NCI-H1092 treated with DMSO at 0.1 percent for 48 hours (cell line): ENCODE measurements at places on chromosomes 4 and X.

- no peak for DNase-seq
Observed at GRCh38 chr4:24594887-24595286, 10.5 kb upstream of the DHX15 start.

DNA sequence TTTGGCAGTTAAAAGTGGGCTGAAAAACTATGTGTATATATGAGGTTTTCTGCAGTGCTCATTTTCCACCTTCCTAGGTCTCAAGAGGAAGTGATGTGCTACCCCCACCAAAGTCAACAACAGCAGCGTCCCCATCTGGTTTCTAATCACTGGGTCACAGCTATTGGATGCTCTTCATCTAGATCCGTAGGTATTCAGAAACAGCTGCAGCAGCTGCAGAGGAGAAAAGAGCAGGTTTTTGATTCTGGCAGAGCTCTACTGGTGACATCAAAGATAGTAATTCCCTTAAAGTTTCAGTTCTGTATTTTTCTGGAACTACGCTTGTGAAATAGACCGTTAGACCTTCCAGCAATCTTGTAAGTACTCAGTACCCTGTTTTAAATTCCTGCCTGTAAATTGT lies 5.8 kb upstream of the GUCY2F start:
- no peak for DNase-seq

DNA sequence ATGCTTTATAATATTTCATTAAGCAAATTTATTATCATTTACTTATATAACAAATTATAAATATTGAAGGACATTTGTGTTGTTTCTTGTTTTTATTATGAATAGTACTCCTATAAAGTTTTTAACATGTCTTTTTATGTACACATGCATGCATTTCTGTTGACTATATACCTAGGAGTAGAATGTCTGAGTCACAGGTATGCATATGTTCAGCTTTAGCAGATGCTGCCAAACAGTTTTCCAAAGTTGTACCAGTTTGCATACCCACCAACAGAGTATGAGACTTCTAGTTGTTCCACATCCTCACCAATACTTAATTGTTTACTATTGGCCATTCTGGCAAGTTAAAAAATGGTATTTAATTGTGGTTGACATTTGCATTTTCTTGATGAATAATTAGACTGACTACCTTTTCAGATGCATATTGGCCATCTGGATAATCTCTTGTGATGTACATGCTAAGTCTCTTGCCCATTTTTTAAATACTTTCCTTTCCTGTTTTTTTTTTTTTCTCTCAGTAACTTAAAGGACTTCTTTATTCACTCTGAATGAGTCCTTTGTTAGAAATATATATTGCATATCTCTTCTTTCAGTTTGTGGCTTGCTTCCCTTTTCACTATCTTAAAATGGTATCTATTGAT lies 132.2 kb upstream of the TRIM2 start:
- no peak for DNase-seq

GRCh38 chrX:38941675-38942074 lies 140.4 kb downstream of the MID1IP1 start:
- DNase-seq: no peak

DNA sequence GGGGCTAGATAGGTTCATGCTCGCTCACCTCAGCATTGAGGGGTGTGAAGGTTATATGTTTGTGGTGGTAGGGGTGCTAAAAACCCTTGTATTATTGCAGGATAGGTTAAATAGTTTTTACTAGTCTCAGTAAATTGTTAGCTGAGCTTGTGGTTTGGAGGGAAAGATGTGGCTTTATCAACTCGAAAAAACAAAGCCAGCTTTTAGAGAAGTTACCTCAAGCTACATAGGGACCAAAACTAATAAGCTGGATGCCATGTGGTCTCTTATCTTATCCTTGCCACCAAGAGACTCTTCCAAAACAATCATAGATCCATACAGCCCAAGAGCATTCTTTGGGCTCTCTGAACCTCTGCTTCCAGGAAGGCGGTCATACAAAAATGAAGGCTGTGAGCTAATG lies 29.2 kb downstream of the MSN start:
- DNase-seq: no peak

- no peak for DNase-seq
Observed at GRCh38 chrX:47187106-47187677, 6.4 kb upstream of the UBA1 start.

GRCh38 chrX:150050387-150050786 lies 112.1 kb upstream of the EOLA2 start:
- no peak for DNase-seq

DNA sequence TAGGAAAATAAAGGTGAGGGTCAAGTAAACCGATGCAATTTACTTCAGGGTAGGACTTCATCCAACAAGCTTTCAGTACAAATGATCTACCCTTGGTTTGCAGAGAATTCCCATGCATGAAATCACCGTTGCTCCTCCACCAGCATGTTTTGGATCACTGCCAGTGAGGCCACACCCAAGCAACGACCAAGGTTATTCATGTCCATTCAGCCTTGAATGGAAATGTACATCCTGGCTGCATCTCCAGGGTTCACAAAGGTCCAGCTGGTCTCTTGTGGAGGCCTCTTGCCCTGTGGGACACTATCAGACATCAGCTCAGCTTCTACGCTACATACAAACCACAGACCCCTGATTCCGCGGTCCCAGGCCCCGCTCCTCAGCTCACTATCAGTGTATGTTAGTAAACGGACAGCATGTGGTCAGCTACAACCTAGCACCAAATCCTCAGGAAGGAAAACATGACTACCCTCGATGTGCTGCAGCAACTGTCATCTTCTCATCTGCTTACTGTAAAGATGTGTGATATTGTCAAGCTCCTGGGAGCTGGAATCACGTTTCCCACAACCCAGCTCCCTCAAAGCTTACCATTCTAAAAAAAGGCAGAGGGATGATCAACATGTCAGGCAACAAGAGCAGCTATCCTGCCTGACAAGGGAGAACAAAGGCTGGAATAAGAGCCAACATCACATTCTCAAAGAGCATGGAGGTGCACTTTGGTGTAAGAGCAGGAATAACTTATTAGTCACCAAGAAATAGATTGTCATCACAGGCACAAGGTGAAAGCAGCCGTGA lies 4.9 kb downstream of the LYAR start:
- no peak for DNase-seq

DNA sequence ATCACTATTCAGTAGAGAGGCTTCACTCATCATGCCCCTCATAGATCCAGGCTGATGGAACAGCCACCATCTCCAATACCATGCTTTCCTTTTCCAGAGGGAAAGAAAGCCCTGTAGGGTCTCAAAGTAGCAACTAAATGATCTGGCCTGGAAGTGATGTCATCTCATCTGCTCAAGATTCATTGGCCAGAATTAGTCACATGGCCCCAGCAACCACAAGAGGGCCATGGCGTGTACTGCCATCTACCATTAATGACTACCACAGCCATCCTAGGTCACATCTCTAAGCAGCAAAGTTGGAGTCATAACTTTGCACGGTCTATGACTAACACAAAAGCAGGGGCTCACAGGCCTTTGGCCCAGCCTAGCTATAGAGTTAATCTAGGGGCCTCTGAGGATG lies 194.8 kb downstream of the KIT start:
- DNase-seq: no peak

DNA sequence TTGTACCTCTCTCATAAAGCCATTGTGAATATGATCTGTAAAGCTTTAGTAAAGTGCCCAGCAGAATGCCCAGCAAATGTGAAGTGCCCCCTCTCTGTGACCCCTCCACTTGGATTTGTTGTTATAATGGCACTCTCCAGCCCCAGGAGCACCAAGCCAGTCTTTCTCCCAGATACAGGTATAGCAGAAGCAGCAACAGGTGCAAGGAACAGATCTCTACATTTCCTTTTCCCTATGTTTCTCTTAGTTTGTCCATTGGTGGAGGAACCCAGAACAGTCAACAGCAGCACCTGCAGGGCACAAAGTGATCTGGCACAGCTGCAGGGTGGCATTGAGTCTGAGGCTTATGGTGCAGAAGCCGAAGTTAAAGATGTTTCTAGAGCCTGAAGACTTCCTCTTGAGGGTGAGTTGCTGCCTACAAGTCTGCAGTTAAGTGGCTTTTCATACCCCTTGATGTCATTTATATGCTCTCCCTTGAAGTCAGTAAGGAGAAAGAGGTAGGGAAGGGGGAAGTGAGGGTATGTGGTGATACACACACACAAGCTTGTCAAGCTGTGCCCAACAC lies 16.1 kb upstream of the CXCL3 start:
- DNase-seq: peak; percentile 33

DNA sequence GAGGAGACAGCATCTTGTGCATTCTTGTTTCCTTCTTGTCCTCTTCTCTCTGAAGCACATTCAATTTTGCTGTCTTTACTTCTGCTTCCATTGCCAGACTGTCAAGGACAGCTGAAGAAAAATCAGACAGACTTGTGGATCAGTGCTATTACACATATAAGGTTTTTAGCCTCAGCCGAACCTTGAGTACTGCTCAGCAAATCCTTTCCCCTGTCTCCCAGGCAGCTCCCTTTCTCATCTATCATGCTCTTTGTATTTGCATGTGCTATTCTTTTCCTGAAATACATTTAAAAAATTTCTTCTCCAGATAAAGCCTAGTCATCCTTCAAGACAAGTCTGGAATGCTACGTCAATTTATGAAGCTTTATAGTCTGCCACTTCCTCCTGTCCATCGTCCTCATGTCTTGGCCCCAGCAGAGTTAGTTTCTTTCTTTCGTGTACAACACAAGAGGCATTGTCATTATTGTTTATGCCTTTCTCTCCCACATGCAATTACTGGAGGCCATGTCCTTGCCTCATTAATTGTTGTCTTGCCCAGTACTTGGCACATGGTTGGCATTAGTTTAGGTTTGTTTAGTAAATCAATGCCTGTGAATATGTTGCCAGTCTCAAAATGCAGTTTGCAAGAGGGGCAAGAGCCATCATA lies 45.1 kb downstream of the ADGRL3 start:
- DNase-seq: no peak

DNA sequence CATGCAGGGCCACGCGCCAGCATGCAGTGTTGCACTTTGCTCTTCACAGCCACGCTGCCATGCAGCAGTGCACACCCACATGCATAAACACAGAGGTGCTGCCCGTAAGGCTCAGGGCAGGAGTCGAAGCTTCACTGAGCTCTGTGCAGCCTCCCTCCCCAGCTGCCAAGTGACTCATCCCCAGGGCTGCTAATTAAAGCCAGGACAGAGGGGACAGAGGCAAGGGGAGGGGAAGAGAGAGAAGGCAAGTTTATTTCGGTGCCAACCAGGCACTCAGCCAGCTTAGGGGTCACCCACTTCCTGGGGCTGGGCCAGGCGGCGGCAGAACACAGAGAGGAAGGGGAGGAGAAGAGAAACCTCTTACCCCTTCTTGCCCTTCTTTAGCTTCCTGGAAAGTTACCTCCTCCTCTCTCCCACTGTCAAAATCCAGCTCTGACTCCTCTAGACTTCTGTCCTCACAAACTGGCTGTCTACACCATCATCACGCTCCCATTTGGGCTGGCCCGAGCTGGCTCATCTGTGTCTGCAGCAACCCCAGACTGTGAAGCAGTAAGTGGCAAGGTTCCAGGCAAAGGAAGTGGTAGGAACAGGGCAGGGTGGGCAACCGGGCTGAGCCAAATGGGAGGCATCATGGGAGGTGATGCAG lies 6.2 kb upstream of the IQSEC2 start:
- DNase-seq: peak; percentile 81

- DNase-seq: peak; percentile 60
Observed at GRCh38 chr4:100898844-100899243, 381.0 kb upstream of the EMCN start.
